ENCODE measurements at places on chromosomes 5 and 9. TPM values are rescaled to one million over a fixed set of nuclear protein-coding genes. Genes with fewer than 3 reads are reported as not detected.

DNA sequence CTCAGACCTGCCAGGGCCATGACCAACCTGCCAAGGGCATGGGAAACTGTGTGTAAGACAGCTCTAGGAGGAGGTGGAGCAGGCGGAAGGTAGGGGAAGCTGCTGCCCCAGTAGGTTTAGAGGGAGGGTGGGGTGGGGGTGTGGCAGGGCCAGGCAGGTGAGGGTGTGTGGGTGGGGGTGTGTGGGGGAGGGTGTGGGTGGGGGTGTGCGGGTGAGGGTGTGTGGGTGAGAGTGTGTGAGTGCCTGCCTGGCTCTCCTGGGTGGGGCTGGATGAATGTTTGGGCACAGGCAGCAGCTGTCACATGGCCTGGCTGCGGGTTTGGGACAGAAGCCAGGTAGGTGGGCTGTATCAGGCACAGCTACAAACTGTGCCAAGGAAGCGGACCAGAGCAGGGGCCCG is 8.8 kb upstream of the N4BP3 start:
- DNase-seq: no peak

The CCL21 gene
- not detected for polyA plus RNA-seq

GRCh38 chr9:122050167-122050566 is 42.9 kb downstream of the TTLL11 start:
- DNase-seq: no peak

The GGTA1 gene
- not detected for polyA plus RNA-seq

GRCh38 chr5:38808666-38809343 is 37.0 kb upstream of the OSMR start:
- DNase-seq: no peak

DNA sequence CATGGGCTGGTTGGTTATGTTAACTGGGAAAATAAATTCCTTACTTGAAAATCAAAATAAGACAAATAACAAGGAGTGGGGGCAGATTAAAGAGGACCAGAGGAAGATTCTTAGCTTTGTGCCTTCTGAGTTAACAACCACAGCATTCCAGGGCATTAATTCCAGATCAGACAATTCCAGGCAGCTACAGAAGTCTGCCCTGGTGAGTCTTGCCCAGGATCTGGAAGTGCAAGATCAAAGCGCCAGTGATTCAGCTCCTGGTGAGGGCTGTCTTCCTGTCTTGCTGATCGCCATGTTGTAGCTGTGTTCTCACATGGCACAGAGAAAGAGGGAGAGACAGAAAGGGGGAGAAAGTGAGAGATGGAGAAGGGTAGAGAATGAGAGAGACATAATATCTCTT is 65.6 kb downstream of the ANXA2R start:
- no peak for DNase-seq

- DNase-seq: no peak
These were observed 19.1 kb downstream of the FGD3 start for GRCh38 chr9:92966518-92966800.

Data from BJ (cell line).